Activated T-helper 1 cell treated with Interleukin-2 at 50 U/mL for 16 hours (primary cell): ENCODE measurements at places on chromosomes 5 and 9.

DNA sequence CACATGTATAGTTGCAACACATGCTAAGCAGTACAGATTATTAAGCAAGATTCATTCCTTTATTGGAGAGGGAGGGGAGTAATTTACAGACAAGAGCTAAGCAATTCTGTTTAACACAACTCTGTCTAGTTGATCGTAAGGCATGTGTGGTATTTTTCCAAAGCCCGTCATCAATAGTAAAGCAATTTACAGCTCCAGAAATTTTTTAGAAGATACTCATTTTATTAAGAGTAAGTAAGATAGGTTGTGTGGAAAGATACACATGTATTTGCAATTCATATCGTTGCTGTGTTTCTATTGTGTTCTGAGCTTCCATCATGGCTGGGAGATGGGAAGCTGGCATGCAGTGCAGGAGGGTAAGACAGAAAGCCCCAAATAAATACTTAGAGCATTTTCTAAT lies 289.2 kb upstream of the TMEM161B start:
- DNase-seq, result no peak

DNA sequence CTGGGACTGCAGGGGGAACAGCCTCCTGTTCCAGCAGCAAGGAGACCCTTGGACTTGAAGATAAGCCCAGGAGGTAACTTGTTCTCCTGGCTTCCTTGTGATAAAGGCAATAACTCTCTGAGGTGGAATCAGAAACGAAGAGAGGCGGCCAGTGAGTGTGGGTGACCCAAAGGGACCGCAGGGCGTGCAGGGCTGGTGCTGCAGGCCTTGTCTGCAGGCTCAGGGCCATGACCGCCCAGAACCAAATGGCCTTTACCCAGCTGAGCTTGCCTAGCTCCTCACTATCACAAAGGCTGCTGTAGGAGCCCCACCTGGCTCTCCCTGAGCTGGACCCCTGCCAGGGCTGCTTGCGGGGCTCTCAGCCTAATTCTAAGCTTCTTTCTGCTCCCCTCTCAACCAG lies 72.5 kb downstream of the NDFIP1 start:
- DNase-seq, result no peak

DNA sequence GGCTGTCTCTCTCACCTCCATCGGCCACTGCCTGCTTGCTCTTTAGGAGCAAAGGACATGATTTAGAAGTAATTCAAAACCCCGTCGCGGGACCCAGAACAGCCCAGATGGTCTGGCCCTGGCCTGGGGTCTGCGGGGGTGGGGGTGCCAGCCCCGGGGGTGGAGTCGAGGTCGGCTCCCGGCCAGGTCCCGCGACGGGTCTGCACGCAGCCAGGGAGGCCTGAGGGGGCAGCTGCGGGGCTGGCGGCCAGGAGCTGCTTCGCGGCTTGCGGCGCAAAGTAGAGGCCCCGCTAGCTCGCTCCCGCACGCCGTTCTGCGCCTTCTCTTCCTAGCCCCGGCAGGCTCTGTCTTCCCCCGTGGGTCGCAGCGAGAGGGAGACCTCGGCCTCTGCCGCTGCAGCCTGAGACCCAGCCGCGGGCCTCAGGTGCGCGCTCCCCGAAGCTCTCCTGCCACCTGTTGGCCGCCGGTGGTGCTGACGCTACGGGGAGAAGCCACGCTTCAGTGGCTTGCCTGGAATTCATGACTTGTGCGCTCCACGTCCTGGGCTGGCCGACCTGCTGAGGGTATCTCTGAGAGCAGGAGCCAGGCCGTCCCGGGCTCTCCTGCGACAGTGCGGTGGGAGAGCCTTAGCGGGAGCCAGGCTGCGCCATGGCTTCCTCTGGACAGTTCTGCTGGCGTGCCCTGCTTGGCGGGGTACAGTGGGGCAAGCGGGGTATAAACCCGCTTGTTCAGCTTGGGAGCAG lies 157.2 kb upstream of the PITX1 start:
- peak; percentile 41 for DNase-seq

GRCh38 chr5:95847261-95847592 lies 24.7 kb upstream of the GLRX start:
- DNase-seq, result no peak

DNA sequence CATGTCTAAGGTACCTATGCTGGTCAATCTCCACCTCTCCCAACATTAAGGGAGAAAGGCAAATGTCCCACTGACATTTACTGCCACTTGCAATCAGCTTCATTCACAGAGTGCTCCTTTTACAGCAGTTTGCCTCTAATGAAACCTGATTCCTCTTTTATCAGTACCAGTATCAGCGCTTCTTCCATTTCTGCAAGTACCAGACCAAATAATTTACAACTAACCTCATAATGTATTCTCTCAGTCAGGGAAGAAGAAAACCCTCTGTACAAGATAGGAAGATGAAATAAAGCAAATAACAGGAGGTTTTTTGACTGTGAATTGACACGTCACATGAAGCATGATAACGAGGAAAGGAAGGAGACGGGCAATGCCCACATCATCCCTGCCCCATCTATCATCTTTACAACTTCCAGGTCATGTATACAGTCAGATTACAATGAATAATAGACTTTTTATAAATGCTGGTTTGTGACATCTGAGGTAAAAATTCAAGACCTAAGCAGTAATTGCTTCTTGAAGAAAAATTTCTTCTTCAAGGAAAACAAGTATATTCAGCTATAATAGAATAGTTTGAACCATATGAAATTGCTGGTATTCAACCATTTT lies 21.9 kb downstream of the ABITRAM start:
- DNase-seq, result no peak

- no peak for DNase-seq
Measured at GRCh38 chr9:82167296-82167695, 178.7 kb downstream of the SPATA31D1 start.

DNA sequence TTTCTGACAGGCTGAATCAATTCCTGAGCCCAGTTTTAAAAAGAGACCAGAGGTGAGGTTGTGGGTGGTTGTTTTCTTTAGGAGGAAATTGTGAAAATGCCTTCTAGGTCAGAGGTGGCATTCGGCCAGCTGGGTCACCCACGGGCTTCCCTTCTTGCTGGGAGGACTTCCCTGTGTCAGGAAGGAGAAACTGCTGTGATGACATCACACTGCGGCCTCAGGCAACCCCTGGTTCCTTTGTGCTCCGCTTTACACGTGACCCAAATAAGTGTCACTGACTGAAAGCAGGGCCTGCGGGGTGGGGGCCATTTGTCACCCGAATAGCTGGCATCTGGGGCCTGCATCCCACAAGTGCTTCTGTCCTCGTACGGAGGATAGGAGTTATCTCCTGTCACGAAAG lies 39.7 kb downstream of the FABP6 start:
- no peak for DNase-seq

DNA sequence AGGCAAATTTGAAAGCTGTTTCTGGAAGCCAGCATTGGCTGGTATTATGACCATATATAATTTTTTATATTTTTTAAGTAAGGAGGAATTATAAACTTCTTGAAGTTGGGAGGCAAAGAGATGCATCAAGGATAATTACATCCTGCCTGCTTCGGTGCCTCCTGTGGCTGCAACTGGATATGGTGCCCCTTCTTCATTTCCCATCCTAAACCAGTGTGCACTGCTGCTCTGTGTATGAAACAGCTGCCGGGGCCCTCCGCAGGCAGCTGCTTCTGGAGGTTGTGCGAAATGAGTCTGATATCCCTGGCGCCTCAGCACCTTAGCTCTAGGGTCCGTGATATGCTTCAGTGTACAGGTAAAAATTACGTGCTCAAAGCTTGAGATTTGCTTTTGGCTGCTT lies 304.2 kb downstream of the ENC1 start:
- no peak for DNase-seq
